Stimulated activated CD8-positive, alpha-beta memory T cell treated with anti-CD3 and anti-CD28 coated beads, Interleukin-2, amount 100 ng/mL, for 1 hour (primary cell): ENCODE measurements at places on chromosomes 11 and 22.

- DNase-seq, result no peak
Measured at GRCh38 chr11:99535406-99535805, 514.7 kb downstream of the CNTN5 start.

DNA sequence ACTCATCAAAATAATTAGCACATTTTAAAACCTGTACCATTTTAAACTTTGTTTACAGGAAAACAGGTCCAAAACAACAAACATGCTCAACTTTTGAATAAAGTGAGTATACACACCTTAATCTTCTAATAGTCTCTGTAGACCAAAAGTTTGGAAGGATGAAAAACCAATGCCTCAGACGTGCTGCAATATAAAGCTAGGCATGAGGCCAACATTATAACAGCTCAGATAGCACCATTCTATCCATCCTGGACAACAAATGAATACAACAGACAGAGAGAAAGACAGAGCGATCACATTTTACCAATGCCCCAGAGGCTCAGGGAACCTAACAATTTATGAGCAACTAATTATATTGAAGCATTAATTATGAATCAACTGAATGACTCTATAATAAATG is 77.0 kb downstream of the PAK1 start:
- no peak for DNase-seq

DNA sequence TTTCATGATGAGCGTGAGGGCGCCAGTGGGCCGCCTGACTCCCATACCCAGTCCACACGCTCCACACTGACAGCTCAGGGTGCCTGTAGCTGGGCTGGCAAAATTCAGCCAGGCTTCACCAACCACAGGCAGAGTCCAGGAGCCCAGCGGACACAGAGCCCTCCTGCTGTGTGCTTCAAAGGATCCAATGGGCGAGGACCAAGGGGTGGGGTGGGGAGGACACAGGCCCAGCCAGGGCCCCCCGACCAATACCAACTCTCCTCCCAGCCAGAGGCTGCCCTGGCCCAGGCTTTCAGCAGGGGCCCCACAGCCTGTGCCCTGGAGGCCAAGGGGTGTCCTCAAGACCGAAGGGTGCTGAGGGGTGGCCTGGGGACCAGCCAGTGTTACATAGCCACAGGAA is 336.1 kb downstream of the CTTN start:
- DNase-seq, result no peak

GRCh38 chr11:19644316-19644715 is 68.3 kb upstream of the NAV2 start:
- DNase-seq, result no peak

- no peak for DNase-seq
Measured at GRCh38 chr11:80944758-80945157, 1503.9 kb upstream of the TENM4 start.

DNA sequence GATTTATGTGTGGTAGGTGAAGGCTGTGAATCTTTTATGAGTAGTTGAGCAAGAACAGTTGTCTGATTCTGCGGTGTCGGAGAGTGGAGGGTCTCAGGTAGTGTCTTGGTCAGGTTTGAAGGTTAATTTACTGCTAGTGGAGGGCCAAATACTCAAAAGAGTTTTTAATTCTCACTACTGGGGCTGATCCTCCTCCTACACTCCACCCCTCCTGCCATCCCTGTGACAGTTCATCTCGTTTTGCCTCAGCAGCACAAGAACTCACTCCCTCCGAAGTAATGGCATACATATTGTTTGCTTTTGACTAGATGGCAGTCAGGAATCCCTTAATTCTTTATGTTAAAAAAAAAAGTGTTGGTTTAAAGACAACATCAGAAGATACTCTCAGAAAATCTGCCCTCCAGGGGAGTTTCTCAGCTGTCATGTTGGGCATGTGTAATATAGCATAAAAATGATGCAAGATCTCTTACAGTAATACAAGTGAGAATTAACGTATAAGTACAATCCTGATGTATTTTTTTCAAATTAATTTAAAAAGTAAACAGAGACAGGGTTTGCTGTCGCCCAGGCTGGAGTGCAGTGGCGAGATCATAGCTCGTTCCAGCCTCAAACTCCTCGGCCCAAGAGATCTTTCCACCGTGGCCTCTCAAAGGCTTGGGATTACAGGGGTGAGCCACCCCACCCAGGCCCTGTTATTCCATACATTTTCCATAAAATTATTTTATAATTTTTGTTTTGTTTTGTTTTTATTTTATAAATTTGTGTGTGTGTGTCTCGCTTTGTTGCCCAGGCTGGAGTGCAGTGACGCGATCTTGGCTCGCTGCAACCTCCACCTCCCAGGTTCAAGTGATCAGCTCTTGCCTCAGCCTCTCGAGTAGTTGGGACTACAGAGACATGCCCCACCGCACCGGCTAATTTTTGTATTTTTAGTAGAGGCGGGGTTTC is 1.3 kb downstream of the FAR1 start:
- DNase-seq, result no peak

DNA sequence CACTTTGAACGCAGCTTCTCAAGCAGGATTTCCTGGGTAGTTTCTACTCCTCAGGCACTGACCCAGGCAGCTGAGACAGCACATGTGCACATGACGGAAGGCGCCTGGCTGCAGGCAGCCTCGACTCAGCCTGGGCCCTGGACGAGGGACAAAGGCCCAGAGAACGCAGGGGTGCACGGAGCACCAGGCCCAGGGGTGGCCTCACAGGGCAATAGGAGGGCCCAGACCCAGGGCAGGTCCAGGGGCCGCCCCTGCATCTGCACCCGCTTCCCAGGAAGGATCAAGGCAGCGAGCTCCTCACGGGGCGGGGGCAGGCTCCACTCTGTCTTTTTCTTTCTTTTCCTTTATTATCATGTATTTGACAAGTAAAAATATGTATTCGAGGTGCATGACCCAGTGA is 208.4 kb downstream of the BRD1 start:
- no peak for DNase-seq

DNA sequence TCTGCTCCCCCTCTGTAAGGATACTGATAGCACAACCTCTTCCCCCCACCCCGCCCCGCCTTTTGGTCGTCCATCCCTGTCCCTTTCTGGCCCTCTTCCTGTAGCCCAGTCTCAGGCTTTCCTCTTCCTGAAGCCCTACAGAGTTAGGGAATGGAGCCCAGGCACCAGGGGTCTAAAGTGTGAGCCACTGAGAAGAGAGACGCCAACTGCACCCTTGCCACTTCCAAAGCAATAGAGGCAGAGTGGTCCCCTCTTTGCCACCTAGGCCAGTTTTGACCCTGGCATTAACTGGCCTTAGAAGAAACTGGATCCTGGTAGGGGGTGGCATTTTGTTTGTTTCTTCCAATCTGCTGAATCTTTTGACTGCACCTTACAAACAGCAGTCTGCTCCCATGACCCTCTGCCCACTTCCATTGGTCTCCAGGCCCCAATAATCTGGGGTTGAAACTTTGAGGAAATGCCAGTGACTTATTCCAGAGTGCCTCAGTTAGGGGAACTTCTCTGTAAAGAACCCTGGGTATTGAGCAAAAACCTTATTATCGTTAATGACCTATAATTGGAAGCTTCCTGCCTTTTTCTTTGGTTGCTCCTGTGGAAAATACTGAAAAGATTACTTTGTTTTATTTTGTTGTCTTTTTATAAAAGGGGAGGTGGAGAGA is 9.7 kb upstream of the GRK2 start:
- DNase-seq, result no peak

- no peak for DNase-seq
Measured at GRCh38 chr11:128210148-128210940, 377.0 kb downstream of the ETS1 start.

DNA sequence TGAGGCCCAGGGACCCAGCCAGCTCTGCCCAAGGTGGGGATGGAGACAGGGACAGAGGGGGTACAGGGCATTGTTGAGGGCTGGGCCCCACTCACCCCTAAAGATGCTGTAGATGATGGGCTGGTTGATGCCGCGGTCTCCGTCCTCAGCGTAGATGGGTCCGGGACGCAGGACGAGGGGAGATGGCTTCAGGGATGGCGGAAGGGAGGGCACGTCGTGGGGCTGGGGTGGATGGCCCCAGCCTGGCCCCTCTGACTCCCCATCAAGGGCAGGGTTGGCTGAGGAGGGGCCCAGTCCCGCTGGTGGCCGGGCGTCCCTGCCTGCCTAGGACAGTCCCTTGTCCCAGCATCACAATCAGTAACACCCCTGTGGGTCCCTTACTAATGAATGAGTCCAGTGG is 4.5 kb upstream of the IRF7 start:
- no peak for DNase-seq

- no peak for DNase-seq
Measured at GRCh38 chr11:71449596-71449995, 1.4 kb upstream of the DHCR7 start.

GRCh38 chr22:31269892-31270579 is 22.3 kb downstream of the PIK3IP1 start:
- no peak for DNase-seq

- no peak for DNase-seq
Measured at GRCh38 chr22:27768027-27768653, 33.4 kb downstream of the MN1 start.

DNA sequence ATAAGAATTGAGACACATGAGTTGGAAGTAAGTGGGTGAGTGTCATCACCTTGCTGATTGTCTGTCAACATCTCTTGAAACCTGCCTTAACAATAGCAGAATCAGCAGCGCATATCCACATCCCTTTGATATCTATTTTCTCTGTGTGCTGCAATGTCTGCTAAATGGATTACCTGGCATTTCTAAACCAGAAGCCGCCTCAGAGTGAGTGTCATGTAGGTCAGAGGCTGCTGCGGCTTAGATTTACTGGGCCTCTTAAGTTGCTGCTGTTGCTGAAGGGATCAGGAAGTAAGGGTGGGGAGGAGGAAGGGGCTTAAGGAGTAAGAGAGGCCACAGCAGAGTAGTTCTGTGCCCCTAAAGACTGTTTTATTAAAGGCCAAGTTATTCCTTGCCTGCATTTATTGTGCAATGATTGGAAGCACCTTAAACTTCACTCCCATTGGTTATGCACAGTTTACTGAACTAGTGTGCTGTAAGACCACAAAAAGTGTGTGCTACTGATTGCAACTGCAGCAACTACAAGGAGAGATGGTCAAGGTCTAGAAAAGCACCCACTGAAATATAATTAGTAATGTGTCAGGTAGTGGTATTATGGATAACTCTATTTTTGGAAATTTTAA is 29.8 kb upstream of the TMEM41B start:
- DNase-seq, result no peak

GRCh38 chr11:129372609-129373488 is 2.8 kb upstream of the BARX2 start:
- DNase-seq, result no peak

DNA sequence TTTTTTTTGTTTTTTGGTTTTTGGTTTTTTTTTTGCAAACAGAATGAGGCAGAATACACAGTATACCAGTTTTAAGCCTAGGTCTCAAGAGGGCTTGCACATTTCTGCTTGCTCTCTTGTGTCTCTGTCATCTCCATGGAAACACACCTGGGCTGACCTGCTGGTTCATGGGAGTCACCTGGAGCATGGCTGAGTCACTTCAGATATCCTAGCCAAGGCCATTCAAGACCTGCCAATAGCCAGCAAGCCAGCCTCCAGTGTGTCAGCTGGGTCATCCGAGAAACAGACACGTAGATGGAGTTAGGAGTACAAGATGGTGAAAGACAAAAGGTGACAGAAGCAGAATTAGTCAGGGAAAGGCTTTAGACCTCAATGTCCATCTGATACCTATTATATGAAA is 124.2 kb upstream of the SEZ6L start:
- no peak for DNase-seq

- no peak for DNase-seq
Measured at GRCh38 chr11:118396097-118396501, 5.3 kb upstream of the ATP5MG start.

DNA sequence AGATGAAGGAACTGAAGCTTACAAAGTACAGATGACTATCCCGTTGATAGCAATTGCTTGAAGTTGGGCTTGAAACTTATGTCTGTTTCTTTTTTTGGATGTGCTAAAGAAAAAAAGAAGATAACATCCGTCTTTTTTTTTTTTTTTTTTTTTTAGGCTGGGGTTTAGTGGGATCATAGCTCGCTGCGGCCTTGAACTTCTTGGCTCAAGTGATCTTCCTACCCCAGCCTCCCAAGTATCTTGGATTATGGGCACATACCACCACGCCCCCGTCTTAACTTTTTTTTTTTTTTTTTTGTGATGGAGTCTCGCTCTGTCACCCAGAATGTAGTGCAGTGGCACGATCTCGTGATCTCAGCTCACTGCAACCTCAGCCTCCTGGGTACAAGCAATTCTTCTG is 40.8 kb upstream of the SCN3B start:
- no peak for DNase-seq

GRCh38 chr22:37207981-37208380 is 4.3 kb downstream of the SSTR3 start:
- DNase-seq, result no peak

DNA sequence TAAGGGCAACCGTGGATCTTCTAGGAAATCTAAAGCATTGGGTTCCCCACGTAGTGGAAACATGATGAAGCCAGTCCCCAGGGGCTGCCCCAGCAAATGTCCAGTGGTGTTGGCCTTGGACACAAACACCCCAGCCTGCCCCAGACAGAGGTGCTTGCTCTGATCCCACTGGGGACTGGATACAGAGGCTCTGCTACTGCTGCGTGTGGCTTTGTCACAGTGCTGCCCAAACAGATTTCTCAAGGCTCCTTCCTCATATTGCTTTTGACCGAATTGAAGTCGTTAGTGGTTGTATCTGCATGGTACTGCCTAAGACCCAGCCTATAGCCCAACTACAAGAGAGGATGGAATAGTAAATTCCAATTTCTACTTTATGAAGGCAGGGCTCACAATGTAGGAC is 40.1 kb upstream of the CD44 start:
- no peak for DNase-seq

GRCh38 chr11:75275581-75275980 is 35.0 kb downstream of the TPBGL start:
- DNase-seq, result peak; percentile 52

DNA sequence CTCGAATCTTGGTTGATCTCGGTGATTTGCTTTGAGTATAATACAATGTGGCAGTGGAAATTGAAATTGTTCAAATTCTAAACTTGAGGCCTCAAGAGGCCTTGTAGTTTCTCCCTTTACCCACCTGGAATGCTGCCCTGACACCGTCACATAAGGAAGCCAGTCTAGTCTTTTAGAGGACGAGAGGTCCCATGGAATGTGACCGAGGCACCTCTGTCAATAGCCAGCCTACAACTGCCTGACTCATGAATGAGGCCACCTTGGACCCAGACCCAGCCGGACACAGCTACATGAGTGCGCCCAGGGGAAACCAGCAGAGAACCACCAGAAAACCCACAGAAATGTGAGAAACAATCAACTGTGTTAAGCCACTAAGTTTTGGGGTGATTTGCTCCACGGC is 52.5 kb downstream of the RPL27A start:
- DNase-seq, result no peak

DNA sequence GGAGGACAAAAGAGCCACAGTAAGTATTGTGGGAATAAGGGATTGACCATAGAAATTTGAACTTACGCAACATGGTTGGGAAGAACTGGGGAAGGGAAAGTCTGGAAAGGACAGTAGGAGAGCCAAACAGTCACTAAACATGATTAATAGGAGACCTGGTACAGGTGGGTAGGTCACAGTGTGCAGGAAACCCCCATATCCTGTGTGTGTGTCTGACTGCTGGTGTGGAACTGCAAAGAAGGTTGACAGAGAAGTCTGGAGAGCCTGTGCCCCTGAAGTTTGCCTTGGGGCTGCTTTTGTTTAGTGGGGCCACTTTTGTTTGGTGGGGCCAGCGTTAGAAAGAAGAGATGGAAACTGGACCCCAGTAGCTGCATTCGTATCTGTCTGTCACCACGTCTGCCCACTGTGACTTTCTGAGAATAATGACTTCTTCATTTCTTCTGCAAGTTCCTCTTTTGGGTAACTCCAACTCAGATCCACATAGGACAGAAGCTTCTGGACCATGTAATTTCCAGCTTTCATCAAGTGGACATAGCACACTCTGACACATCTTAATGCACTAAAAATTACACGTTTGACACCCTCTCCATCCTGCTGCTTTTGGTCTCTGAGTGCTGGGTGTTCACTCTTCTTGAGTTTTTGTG is 126.8 kb upstream of the RAG2 start:
- no peak for DNase-seq
